Activated B cell treated with CpG ODN at 0.5 μM for 24 hours (primary cell): ENCODE measurements at places on chromosomes 7 and 10.

GRCh38 chr10:63456437-63457210, 9.2 kb downstream of the JMJD1C start:
- no peak for DNase-seq

GRCh38 chr7:38681882-38682281, 50.7 kb upstream of the AMPH start:
- no peak for DNase-seq

DNA sequence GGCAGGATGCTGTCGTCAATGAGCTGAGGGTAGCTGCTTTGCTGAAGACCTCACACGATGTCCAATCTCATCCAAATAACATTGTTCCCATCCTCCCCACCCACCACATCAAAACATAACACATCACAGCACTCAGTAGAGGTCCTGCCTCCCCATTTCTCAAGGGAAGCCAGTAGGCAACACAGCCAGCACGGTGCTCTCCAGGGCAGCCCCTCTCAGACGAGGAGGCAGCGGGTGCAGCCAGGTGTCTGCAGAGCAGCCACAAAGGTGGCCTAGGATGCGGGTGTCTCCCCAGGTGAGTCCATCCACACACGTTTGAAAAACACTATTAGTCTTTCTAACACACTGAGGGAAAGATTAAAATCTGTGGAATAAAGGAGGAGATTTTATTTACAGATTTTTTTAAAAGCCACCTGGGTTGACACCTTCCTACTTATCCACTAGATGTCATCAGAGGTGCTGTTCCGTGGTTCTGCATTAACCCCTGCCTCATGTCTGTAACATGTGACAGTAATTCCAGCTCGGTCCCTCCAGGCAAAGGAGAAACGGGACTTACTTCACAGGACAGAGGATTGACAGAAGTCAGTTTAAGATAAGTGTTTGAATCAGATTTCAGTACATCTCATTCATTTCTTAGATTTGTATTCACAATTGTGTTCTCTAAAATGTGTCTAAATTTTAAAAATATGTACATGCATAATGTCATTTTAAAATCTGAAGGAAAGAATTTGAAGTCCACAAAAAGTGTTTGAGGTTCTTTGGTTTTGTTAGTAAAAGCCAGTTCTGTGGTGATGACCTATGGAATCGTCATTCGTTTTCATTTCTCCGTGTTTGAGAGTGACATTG, 68.0 kb downstream of the LANCL2 start:
- no peak for DNase-seq

DNA sequence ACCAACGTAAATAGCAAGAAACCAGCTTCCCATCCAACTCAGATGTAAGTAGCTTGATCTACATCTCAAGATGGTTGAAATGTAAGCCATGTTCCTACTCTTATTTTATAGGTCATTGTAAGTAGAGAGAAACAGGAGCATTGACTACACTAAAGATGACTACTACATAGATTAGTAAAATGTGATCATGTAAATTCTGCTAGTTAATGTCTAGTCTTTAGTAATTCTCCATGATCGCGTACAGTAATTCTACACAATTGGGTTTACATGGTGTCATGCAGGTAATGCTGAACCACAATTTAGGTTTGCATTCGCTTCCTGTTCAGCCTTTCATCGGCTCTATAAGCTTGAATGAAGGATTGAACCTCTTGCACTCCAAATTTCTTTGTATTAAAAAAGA, 14.9 kb upstream of the SFMBT2 start:
- DNase-seq, result no peak

- DNase-seq, result no peak
Observed at GRCh38 chr7:12524794-12525386, 45.6 kb upstream of the SCIN start.

GRCh38 chr7:82247814-82248433, 195.7 kb downstream of the CACNA2D1 start:
- no peak for DNase-seq

DNA sequence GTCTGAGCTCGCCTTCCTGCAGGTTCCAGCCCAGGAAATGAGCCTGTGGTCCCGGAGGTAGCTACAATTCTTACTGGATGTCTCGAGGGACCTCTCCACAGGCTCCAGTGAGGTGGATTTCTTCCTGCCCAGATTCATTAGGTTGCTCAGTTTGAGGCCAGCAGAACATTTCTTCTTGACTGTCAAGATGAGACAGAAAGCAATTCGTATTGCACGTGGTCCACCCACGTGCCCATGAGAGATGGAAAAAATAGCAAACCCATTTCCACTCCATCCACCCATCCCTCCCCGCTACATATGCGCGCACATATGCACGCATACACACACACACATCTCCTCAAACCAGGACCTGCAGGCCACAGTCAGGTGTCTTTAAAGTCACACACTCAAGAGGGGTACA, 68.7 kb downstream of the VWA2 start:
- DNase-seq, result no peak

DNA sequence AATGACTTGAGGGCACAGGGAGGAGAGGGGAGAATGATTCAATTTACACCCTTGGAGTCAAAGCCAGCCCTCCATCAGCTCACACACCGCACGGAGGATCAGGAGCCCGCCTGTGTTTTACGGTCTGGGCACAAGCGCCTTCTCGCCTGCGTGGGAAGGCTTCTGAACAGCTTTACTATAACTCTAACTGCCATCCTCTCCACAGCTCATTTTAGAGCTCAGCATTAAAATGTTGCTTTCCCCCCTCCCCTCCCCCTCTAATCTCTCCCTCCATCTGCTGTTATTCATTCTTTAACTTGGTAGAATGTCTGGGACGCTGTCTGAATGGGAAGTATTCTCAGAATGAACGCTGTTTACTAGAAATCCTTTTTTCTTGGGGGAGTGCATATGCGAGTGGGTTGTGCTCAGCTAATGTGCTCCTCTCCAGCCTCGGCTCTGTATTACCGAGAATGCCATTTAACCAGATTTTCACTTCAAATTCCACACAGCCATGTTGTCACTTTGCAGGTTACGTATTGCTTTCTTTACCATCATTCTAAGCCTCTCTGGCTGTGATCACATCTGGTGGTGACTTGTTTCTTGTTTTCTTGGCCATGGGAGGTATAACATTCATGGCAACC, 140.1 kb downstream of the GFRA1 start:
- no peak for DNase-seq

DNA sequence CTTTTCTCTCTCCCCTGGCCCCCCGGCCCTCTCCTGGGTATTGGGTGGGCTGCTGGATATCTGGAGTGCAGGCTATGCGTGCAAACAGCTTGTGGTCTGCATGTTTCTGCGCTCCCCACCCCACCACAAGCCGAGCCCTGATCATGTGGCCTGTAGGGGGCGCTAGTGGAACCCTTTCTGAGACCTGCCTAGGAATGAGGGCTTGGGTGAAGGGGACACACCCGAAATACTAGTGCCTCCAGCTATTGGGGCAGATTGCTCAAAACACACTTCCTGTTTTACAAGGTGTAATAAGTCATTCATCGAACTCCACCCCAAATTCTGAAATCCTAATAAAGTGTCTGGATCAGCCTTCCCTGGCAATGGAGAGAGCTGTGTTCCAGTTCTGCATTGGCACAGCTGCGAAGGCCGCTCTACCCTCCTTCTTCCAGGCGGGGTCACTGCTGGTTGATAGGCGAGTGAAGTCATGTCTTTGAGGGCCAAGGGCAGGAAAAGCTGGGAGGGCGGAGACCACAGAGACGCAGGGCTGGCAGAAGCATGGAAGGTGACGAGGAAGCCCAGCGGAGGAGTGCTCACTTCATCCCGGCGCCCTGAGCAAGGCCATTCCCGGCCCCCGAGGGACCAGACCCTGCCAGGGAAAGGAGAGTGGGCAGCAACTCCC, 19.8 kb upstream of the PRRT4 start:
- no peak for DNase-seq

DNA sequence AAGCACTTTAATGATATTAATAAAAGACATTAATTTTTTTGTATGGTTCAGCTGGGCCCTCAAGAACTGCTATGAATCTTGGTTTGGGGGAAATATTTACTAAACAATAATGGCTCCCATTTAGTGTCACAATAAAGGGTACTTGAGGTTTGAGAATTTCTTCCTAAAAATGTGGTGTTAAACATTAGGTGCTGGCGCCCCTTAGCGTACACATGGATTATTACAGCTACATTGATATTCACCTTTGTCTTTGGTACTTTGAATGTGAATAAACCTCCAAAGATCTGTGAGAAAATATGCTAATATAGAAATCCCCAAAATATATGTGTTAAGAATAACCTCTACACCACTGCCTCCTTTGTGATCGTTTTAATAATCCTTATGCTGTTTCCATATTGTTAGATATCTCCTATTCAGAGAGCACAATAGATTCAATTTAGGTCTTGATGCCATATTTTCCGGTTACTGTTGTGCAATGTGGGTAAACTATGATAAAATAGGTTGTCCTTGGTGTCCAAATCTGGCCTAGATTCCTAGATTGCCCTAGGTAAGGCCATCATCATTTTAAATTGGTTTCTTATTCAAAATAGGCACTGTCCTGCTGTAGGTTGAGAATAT, 161.8 kb upstream of the CACNA2D1 start:
- DNase-seq, result no peak

GRCh38 chr7:18558910-18559309, 63.4 kb downstream of the HDAC9 start:
- no peak for DNase-seq

DNA sequence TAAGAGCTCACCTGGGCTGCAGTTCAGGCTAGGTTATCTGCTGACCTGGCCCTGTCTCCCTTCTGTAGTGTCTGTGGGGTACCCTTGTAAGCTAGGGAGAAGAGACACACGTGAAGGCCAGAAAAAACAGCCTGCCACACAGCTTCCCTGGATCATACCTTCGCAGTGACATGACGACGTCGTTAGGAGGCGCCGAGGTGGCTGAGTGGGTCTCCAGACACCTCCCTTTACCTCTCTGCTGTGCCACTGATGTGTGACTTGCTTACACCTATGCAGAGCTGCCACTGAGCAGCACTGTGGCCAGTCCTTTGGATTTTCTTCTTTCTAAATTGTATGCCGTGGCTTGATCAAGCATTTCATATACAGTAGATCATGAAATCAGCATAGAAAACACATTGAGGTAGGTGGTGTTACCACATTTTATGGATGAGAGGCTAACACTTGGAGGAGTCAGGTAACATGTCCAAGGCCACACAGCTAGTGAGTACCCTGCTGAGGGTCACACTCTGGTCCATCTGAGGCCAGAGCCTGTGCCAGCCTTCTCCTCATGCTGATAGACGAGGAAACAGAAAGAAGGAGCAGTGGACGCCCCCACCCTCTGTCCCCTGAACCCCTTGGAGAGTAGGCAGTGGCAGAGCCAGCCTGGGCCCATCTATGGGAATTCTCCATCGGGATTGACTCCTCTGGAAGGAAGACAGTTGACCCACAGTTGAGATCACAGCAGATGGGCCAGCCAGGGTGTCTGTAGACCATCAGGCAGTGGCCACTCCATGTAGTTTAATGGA, 23.1 kb downstream of the HTRA1 start:
- DNase-seq, result no peak

DNA sequence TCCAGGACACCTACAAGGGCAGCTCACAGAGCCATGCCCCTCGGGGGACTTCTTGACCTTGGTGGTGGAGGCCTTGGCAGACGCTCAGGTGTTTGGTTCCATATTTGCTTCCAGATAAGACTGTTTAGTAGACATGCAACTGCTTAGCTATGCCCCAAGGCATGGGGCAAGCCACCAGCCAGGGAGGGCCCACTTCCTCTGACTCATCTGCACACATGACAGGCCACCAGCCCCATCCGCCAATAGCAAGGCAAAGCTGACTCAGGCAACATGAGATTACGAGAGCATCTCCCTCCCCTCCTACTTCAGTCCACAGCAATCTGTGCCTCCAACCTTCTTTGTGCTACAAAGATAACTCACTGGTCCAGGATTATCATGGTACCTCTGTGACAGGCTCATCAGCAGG, 54.9 kb downstream of the KCNMA1 start:
- no peak for DNase-seq

DNA sequence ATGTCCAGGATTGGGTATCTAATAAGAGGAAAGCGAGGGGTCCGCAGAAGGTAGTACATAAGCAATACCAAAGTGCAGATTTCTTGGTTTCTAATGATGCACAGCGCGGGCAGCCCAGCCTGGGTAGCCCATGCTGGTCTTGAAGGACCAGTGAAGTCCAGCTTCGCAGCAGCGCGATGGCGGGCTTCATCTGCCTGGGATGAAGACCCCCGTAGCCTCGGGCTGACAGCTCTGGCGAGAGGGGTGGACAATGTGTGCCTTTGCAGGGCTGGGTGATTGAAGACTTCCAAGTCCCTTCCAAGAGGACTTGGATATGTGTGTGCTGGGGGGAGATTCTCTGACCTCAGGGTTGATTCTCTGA, 2.2 kb downstream of the SORCS3 start:
- no peak for DNase-seq

- no peak for DNase-seq
Observed at GRCh38 chr7:40698921-40699260, 564.1 kb downstream of the SUGCT start.

- no peak for DNase-seq
Observed at GRCh38 chr10:49328401-49329145, 29.6 kb downstream of the C10orf71 start.

DNA sequence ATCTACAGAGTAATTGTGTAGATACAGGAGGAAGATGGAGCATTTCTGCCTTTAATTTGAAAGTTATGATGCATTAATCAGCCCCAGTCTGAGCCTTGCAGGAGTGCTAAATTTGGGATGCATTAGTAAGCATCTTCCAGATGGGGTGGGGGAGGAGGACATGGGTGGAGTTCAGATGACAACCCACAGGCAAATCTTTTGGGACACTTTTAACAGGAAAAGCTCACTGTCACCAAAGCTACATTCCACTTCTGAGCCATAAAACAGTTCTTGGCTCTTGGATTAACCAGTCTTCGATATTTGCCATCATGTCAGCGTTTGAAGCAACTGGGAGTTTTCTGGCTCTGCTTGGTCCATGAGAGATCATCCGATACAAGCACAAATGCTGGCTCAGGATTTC, 121.1 kb downstream of the CXCL12 start:
- no peak for DNase-seq

GRCh38 chr10:19707376-19707775, 108.9 kb upstream of the PLXDC2 start:
- no peak for DNase-seq

DNA sequence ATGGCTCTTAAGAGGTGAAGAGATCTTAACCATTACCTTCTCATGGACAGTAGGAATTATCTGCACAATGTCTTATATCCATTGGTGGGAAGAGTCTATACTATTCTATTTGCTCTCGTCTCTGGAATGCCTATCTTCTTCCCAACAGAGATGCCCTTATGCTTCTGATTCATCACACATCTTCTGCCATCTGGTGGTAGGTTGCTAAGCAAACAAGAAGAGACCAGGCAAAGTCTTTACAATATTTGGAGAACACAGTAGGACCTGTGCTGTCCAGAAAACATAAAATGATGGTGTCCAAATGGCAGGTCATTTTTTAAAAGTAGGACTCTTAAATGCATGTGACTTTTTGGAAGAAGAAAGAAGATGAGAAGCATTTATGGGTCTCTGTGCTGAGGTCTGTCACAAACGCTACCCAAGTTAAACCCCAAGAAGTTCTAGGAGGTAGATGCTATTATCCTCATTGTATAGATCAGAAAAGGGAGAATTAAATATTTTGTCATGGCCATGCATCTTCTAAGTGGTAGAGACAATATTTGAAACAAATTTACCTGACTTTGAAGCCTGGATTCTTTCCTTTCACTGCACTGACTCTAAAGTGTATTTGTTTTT, 67.8 kb upstream of the NXPH1 start:
- DNase-seq, result no peak
